ENCODE measurements at places on chromosomes 7 and 10. TPM values are rescaled to one million over a fixed set of nuclear protein-coding genes. Genes with fewer than 3 reads are reported as not detected.

DPYSL4 gene
- 47.1 TPM for total RNA-seq

CCL24 gene
- not detected for total RNA-seq

PROSER2 gene
- 9.1 TPM for total RNA-seq

CXCL12 gene
- total RNA-seq: 255 TPM

SYT15B gene
- total RNA-seq: under 0.01 TPM

CALHM3 gene
- not detected for total RNA-seq

BHLHA15 gene
- total RNA-seq: 1.8 TPM

HTR7 gene
- 2.4 TPM for total RNA-seq

Data from cardiac atrium fibroblast (primary cell).